ENCODE measurements at places on chromosomes 7 and 10. TPM values are rescaled to one million over a fixed set of nuclear protein-coding genes. Genes with fewer than 3 reads are reported as not detected.

The MUC12 gene
- total RNA-seq = not detected

The VWC2 gene
- total RNA-seq = not detected

The IKZF1 gene
- not detected for total RNA-seq

The NEUROD6 gene
- not detected for total RNA-seq

The HELLS gene
- total RNA-seq = 59.2 TPM

The TMEM184A gene
- total RNA-seq = 13.4 TPM

The EN2 gene
- total RNA-seq = 6.7 TPM

The OR2A42 gene
- not detected for total RNA-seq

Data from Caki2 (cell line).